ENCODE measurements at places on chromosomes 4 and X.

GRCh38 chr4:154234576-154234975 lies 257.0 kb downstream of the DCHS2 start:
- DNase-seq = no peak

- DNase-seq = no peak
These were observed 15.0 kb downstream of the RBMX start for GRCh38 chrX:136865270-136866158.

GRCh38 chr4:170169699-170170098 lies 79.9 kb upstream of the AADAT start:
- no peak for DNase-seq

DNA sequence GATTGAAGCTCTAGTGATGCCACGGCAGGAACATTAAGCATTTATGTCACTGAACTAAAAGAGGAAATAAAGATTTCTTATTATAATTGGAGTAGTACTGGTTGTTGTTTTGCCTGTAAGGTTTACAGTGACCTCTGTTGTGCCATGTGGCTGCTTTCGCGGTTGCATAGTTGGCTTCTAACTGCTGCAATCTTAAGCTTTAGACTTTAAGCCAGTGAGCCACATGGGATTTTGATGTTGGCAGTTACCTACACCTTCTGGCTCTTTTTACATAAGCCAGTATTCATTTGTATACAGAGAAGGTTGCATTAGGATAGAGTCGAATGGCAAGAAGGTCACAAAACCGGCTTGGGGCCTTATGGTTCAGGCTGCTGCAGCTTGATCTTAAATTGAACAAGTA lies 1311.6 kb downstream of the RAPGEF2 start:
- DNase-seq = no peak

DNA sequence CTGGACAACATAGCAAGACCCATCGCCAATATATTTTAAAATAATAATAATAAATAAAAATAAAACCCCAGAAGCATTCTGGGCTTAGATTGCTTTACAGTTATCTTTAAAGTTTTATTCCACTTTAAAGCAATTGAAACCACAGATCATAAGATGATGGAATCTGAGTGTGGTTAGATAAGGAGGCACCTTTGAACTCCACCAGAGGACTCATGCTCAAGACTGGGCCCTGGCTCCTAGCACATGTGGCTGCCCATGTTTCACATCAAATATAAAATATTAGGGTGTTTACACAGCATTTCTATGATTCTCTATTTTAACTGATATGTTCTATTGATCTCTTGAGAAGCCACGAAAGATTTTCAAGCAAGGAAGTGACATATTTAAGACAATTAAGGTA lies 52.6 kb upstream of the BBS12 start:
- DNase-seq = no peak

- DNase-seq = no peak
These were observed 2.9 kb downstream of the PCDH18 start for GRCh38 chr4:137529432-137529831.

DNA sequence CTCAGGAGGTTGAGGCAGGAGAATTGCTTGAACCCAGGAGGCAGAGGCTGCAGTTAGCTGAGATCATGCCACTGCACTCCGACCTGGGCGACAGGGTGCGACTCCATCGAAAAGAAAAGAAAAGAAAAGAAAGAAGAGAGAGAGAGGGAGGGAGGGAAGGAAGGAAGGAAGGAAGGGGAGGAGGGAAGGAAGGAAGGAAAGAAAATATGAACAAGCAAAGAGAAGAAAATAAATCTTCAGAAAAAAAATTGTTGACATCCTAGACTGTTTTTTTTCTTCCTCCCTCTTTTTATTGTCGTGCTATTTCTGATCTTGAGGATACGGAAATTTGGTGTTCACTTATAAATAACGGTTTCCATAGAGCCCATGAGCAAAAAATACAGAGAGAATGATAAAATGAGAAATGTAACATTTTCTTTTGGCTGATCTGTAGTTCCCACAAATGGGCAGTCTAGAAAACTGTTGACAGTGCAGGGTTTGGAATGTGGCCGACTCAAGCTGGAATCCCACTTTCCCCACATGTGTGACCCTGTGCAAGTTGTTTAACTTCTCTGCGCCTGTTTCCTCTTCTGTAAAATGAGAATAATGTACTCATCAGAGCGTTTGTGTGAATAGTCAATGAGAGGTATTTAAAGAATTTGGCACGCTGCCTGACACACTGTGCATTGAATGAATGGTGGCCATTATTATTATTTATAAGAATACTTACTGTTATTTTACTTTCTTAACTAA lies 19.4 kb downstream of the SORBS2 start:
- no peak for DNase-seq

GRCh38 chr4:79249881-79250503 lies 75.9 kb downstream of the NAA11 start:
- DNase-seq = no peak

GRCh38 chrX:40694802-40695201 lies 40.5 kb downstream of the MED14 start:
- no peak for DNase-seq

- peak; percentile 30 for DNase-seq
These were observed 236.2 kb downstream of the EVC2 start for GRCh38 chr4:5472160-5472591.

DNA sequence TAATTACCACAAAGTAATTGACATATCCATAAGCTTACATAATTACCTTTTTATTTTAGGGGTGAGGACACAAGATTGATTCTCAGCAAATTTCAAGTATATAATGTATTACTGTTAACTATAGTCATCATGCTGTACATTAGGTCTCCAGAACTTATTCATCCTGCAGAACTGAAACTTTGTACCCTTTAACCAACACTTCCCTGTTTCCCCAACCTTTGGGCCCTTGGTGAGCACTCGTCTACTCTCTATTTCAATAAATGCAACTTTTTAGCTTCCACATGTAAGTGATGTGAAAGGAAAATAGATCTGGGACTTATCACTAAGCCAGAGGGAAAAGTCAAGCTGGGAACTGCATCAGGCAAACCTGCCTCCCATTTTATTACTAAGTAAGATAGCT lies 33.6 kb upstream of the CCNG2 start:
- no peak for DNase-seq

GRCh38 chr4:57091657-57092162 lies 18.5 kb downstream of the IGFBP7 start:
- no peak for DNase-seq

- no peak for DNase-seq
These were observed 21.9 kb upstream of the P2RY8 start for GRCh38 chrX:1558761-1559468.

- peak; percentile 48 for DNase-seq
These were observed 16.7 kb downstream of the IRF2 start for GRCh38 chr4:184457535-184458249.

GRCh38 chrX:35733879-35734278 lies 64.3 kb upstream of the MAGEB16 start:
- DNase-seq = no peak

DNA sequence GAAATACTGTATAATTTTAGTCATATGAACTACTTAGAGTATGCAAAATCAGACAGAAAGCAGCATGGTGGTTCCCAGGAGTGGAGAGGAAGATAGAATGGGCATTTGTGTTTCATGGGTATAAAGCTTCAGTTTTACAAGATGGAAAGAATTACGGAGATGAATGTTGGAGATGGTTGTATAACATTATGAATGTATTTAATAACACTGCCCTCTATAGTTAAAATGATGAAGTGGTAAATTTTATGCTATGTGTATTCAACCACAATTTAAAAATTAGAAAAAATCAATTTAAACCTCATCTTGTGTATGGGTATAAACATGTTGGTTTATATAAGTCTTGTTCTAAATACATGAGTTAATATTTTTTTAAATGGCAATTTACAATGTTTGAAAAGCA lies 521.1 kb downstream of the FSTL5 start:
- no peak for DNase-seq

GRCh38 chr4:26151615-26152014 lies 169.2 kb upstream of the RBPJ start:
- no peak for DNase-seq

GRCh38 chrX:23656684-23657083 lies 10.6 kb upstream of the PRDX4 start:
- DNase-seq = no peak

DNA sequence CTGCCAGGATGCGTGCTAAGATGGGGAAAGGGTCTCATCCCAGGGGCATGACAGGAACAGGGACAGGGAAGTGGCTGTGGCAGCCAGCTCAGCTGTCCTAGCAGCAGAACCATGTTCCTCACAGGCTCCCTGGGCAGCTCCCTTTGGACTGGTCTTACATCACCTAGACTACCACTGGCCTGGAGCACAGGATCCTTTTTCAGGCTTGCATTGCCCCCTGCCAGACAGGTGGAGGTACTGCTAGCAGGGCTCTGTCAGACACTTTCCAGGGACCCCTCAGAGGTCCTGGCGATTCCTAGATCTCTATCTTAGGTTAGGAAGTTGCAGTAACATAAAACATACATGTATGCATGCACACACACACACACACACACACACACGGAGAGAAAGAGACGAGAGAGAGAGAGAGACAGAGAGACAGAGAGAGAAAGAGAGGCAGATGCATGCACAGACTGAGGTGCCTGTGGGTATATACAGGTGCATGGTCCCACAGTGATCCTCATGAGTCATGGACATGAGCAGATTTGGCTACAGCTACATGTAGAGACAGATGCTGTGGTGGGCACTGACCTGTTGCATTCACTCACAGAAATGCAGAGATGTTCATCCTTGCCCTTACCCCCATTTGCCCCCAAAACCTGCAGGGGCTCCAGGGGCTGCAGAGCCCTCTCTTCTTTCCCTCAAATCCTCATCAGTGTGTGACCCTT lies 63.6 kb downstream of the STARD8 start:
- no peak for DNase-seq

- DNase-seq = no peak
These were observed 12.4 kb upstream of the RGS12 start for GRCh38 chr4:3280466-3280865.

- DNase-seq = no peak
These were observed 9.6 kb downstream of the GPC4 start for GRCh38 chrX:133405498-133406185.

GRCh38 chr4:176277162-176277904 lies 8.3 kb upstream of the ASB5 start:
- DNase-seq = no peak

DNA sequence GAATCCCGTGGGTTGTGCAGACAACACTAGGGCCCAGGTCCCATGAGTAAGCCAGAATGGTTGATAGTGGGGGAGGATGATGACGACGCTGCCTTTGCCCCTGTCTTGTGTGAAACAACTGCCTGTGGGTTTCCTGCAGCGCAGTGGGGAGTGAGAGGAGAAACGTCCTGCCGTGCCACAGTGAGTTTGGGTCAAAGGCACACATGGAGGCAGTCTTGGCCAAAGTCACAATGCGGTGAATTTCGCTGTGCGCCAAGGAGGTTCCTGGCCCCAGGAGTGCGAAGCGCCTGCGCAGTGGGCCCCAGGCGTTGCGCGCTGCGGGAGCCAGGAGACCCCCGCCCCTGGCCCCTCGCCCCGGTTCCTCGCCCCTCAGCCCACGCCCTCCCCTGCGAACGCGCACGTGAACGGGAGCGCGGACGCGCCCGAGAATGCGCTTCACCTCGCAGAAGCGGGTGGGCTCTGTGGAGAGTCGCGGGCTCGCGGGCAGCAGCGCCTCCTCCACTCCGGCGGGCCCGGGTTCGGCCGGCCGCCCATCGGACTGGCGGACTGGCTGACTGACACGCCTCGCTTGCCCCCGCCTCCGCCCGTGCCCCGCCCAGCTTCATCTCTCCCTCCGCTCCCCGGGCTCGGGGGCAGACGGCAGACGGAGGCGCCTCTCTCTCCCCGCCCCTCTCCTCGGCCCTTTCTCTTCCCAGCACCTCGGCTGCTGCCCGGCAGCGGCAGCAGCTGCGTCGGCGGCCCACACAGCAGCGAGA lies at the start of gene NUDT10:
TSS of gene NUDT10 (plus strand) at position 635 of the 755 bp plus-strand sequence. CDS start 144 bp downstream, outside the sequence.
- DNase-seq = peak; percentile 9

GRCh38 chrX:41137589-41137988 lies 52.3 kb downstream of the USP9X start:
- no peak for DNase-seq

DNA sequence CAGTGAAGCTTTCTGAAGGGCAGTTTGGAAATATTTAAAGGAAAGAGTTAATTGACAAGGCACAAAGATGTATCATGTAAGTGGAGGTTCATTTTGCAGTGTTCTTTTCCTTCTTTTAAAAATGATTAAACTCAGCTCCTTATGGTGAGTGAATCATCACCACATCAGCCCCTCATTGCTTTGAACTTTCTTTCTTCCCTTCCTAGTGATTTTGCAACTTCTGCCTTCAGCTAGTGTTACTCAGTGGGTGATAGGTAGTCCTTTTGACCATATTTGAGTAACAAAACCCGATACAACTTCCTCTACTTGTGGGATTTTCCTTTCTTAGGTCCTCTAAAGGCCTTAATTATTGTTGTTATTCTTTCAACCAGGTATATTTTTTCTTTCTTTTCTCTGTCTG lies 8.2 kb downstream of the ZCCHC4 start:
- DNase-seq = no peak

DNA sequence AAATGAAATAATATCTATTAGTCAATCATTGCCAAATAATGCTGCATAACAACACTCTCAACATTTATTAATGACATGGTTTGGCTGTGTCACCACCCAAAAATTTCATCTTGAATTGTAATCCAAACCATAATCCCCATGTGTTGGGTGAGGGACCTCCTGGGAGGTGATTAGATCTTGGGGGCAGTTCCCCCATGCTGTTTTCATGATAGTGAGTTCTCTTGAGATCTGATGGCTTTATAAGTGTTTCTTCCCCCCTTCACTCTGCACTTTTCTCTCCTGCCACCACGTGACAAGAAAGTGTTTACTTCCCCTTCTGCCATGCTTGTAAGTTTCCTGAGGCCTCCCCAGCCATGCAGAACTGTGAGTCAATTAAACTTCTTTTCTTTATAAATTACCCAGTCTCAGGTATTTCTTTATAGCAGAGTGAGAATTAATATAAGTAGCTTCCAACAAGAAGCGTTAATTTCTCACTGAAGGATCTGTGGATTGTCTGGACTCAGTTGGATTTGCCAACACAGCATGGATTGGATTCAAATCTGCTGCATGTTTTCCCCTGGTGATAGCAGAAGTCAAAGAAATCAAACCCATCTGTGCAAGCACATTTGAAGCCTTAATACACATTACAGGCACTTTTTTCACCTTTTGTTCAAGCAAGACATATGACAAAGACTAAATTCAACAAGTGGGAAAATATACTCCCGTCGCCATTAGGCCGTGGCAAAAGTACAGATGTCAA lies 216.6 kb downstream of the PDGFC start:
- DNase-seq = no peak

DNA sequence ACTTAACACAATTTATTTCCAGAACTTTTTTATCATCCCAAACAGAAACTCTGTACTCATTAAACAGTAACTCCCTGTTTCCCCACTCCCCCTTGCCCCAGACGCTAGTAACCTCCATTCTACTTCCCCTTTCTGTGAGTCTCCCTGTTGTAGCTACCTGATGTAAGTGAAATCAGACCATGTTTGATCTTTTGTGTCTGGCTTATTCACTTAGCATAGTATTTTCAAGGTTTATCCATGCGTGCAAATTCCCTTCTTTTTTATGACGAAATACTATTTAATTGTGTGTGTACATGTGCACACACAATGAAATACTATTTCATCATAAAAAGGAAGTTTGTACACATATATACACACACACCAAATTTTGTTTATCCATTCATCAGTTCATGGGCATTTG lies 5.2 kb downstream of the PKD2 start:
- no peak for DNase-seq

All from cerebellar nuclear complex (tissue), 1 donor.